ENCODE measurements at places on chromosomes 13 and 19.

DNA sequence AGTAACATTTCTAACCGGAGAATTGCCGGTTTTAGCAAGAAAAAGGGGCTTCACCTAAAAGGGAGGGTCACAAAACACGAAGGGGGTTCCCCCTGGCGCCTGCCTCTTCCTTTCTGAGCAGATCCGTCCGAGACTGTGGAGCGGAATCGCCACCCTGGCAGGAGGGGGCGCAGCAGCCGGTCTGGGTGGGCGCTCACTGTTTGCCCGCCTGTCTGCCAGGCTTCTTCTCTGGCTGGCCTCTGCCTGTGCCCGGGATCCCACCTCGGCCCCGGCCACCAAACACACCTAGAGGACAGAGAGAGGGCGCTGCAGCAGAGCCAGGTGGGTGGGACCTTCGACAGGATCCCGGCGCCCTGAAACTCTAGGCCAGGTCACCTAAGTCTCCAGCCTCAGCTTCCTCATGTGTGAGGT is 15.6 kb downstream of the LSM4 start:
- DNase-seq = no peak

DNA sequence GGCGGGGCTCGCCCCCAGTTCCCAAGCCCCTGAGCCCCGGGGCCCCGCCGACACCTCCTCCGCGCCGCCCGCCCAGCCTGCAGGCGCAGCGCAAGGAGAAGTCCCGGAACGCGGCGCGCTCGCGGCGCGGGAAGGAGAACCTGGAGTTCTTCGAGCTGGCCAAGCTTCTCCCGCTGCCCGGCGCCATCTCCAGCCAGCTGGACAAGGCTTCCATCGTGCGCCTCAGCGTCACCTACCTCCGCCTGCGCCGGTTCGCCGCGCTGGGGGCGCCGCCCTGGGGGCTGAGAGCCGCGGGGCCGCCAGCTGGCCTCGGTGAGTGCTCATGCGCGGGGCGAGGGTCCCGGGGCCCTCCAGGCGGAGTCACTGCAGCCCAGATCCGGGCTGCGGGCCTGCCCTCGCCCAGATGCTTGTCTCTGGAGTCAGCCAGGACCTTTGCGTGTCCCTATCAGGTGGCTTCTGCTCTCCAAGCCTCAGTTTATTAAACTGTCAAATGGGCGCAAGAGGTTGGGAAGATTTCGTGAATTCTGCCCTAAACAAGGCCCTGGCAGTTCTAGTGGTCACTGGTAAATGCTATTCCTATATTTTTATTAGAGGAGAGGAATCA is 2.0 kb downstream of the NPAS1 start:
- DNase-seq = no peak

GRCh38 chr19:13315495-13315894 is 165.3 kb downstream of the IER2 start:
- no peak for DNase-seq

DNA sequence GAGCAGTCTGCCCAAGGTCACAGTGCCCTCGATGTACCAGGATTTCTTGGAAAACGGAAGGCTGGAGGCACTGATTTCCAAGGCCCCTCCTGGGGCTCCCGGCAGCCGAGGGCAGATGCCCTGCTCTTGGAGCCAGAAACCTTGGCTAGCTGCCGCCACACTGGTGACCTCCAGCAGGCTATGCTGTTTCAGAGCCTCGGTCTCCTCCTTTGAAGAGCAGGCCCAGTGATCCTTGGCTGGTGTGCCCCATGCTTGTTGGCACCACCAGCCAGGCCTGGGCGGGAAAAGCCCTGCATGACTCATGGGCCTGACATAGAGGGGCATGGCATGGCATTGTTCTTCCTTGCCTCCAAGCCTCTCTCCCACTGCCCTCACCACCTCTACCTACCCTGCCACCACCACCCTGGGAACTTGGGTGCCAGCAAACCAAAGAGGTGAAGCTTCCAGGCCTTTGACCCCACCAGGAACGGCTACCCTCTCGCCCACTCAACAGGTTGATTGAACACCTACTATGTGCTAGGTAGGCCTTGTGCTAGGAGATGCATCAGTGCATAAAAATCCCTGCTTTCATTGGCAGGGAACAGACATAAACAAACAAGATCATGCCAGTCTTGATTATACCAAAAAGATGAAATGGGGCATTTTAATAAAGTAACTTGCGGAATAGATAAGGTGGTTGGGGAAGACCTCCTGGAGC is 1.6 kb upstream of the CLEC11A start:
- DNase-seq = no peak

- no peak for DNase-seq
Measured at GRCh38 chr19:51327066-51328001, 14.6 kb downstream of the VSIG10L start.

DNA sequence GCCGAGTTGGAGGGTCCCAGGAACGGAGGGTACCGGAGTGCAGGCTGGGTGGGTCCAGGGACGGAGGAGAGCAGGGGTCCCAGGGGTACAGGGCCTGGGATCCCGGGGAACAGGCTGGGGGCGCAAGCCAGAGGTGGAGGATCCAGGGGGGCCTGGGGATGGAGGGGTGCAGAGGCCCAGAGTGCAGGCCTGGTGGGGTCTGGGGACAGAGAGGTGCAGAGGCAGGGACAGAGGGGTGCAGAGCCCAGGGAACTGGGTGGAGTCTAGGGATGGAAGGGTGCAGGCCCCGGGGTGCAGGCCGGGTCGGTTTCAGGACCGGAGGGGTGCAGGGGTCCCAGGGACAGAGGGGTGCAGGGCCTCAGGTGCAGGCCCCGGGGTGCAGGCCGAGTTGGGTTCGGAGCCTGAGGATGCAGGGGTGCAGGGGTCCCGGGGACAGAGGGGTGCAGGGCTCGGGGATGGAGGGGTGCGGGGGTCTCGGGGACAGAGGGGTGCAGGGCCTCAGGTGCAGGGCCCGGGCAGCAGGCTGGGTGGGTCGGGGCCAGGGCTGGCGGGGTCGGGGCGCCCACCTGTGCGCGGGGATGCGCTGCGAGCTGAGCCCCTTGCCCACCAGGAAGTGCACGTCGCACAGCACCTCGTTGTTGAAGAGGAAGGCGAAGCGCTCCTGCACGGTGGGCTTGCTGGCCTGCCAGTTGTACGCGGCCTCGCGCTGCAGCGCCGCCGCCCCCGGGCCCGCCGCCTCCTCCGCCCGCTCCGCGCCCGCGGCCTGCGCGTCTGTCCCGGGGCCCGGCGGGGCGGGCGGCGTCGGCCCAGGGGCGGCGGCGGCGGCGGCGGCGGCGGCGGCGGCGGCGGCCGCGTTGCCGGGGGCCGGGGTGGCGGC is 545 bp downstream of the BTBD2 start:
- no peak for DNase-seq

GRCh38 chr13:61989978-61990377 is 574.3 kb upstream of the PCDH20 start:
- no peak for DNase-seq

DNA sequence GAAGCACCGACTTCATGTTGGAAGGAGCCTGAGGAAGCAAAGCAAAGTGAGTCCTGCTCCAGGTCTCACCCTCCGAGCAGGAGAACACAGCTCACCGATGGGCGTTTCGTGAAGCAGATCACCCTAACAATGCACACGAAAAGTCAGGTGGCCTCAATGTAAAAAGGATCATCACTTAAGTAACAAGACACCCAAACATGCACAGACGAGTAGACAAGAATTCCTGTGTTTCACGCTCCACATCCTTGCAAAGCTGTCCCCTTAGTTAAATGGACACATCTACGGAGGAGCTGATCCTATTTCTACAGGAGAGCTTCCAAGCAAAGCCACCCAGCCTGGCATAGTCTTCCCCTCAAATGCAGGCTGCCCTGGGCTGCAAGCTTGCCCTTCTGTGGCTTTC is 66.2 kb downstream of the SLC15A1 start:
- no peak for DNase-seq

DNA sequence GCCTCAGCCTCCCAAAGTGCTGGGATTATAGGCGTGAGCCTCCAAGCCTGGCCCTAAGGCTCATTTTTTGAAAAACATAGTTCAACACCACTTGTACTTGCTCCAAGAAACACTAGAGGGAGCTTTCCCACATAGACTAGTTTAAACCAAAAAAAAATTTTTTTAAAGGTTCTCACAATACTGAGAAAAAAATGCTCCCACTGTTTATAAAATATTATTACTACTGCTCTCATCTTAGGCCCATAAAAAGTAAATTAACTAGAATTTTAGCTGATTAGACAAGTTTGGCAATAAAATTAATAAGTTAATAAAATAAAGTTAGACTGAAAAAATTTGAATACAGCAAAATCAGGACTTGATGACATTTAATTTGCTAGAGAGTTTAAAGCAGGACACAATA is 109.5 kb downstream of the TBC1D4 start:
- no peak for DNase-seq

GRCh38 chr13:107742544-107742943 is 472.8 kb downstream of the LIG4 start:
- DNase-seq = no peak

- DNase-seq = no peak
Measured at GRCh38 chr19:31349160-31349881, at the start of gene TSHZ3. TSS of gene TSHZ3 (minus strand) at chr19:31349436. CDS start at chr19:31349219, 217 bp downstream.

GRCh38 chr19:46634045-46634655 is 1.9 kb downstream of the GNG8 start:
- DNase-seq = no peak

GRCh38 chr19:55226273-55226672 is 2.3 kb downstream of the TMEM86B start:
- no peak for DNase-seq

- DNase-seq = no peak
Measured at GRCh38 chr13:101486708-101487437, 34.4 kb downstream of the ITGBL1 start.

- DNase-seq = no peak
Measured at GRCh38 chr13:100604918-100605710, 16.5 kb upstream of the GGACT start.

DNA sequence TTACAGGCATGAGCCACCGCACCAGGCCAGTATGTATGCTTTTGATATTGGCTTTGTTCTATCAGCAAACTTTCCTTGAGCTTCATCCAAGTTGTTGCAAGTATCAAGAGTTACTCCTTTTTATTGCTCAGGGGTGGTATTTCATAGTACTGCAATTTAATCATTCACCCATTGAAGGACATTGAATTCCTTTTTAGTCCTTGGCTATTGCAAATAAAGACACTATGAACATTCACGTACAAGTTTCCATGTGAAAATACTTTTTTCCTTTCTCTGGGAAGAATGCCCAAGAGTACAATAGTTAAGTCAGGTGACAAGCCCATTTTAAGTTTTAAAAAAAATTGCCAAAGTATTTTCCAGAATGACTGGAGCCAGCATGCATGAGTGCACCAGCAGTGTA is 20.4 kb downstream of the CEACAM3 start:
- no peak for DNase-seq

- DNase-seq = no peak
Measured at GRCh38 chr19:44620667-44621066, 7.3 kb downstream of the IGSF23 start.

DNA sequence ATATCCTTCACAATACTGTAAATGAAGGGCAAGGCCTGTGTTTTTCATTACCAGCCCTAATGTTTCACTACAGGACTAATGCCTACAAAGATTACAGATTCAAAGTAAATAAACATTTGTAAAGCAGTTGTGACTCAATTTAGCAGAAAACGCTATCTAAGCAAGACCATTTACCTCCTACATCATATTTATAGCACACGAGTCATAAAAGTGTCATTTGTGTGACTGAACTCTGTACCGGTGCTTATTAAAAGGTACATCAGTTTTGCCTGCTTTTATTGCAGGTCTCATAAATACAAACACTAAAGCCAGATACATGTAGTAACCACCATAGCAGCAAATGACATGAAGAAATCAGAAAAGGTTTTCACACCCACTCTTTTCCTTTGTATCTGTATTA is 61.5 kb upstream of the SLC15A1 start:
- no peak for DNase-seq

DNA sequence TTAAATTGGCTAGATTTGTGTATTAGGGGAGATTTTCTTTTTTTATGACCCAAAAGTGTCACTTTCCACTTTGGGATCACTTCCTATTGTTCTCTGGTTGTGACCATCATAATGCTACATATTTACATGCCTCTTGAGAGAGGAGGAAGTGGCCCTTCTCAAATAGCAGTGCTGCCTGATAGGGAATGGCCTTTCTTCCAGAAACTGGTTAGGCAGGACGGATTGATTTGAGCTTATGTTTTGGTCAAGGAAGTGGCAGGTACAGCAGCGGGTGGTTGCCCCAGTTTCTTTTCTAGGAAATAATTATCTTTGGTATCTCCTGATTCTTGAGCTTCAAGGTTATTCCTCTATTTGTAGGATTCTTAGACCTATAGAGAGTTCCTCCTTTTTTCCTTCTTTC is 21.9 kb upstream of the WTIP start:
- no peak for DNase-seq

GRCh38 chr13:76875271-76875815 is 10.9 kb downstream of the KCTD12 start:
- no peak for DNase-seq

GRCh38 chr13:114126789-114127472 is 5.5 kb downstream of the RASA3 start:
- DNase-seq = no peak

GRCh38 chr19:3655402-3656072 is 28.9 kb upstream of the CACTIN start:
- DNase-seq = peak; percentile 76

GRCh38 chr13:80235166-80235966 is 105.6 kb downstream of the SPRY2 start:
- DNase-seq = no peak

DNA sequence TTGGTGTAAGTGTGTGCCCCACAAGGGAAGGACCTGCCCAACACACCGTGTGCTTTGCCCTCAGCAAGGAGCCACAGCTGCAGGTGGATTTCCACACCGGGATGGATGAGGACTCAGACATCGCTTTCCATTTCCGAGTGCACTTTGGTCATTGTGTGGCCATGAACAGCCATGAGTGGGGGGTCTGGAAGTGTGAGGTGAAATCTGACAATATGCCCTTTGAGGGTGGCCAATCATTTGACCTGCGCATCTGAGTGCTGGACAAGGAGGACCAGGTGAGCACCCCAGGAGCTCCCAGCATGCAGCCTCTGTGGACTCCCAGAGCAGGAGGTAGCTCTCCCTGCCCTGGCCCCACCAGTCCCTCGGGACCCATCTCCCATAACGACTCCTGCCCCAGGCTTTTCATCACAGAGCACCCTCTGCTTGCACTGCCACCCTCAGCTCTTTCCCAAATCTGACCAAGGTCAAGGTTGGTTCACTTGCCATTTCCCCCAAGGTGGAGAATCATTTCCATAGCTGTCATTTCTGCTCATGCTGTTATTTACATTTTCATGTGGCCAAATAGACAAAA is 13.2 kb upstream of the EID2 start:
- DNase-seq = no peak

DNA sequence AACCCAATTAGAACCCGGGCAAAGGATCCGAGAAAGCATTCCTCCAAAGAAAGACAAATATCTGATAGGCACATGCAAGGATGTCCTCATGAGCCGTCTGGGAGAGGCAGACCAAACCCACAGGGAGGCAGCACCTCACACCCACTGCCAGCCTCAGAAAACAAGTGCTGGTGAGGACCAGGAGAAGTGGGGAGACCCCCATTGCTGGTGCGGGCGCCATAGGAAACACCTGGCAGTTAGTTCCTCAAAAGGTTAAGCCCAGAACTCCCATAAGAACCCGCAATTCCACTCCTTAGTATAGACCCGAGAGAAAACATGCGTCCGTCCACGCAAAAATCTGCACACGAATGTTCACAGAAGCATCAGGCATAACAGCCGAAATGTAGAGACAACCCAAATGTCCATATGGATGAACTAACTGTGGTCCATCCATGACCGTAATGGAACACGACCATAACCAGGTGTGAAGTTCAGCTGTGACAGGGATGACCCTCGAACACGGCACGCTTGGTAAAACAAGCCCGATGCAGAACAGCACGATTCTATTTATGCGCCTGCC is 7.9 kb downstream of the ZNF787 start:
- no peak for DNase-seq

Measured in GM04503 (cell line).